ENCODE measurements at places on chromosomes 6 and 20.

GRCh38 chr6:166464068-166465002 lies 81.6 kb upstream of the MPC1 start:
- DNase-seq, result no peak

GRCh38 chr6:123168892-123169773 lies 173.1 kb downstream of the CLVS2 start:
- DNase-seq, result no peak

- no peak for DNase-seq
Measured at GRCh38 chr6:34673064-34673463, 23.5 kb downstream of the ILRUN start.

GRCh38 chr20:13222319-13222716 lies 1.2 kb downstream of the ISM1 start:
- no peak for DNase-seq

GRCh38 chr6:98995116-98995515 lies 47.4 kb upstream of the FBXL4 start:
- no peak for DNase-seq

DNA sequence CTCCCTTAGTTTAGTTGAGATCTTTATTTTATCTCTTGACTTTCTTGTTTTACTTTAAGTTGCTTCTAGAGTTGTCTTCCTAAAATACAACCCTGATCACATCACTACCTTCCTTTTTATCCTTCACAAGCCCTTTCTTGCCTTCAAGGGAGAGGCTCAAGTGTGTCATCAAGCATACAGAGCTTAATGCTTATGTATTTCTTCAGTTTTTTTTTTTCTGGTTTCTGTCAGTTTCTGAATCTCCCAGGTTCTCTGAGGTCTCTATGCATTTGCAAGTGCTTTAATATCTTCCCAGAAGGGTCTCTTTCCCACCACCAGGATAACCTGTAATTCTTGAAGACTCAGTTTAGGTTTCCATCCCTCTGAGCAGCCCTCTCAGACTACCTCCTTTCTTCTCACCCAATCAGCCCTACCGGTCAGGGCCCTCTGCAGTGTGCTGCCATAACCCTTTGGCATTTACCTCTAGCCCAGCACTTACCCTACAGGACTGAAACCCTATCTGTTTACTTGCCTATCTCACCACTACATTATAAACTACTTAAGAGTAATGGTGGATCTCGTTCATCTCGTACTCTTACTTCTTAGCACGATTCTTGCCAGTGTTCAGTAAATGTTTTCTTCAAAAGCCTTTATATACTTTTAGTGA lies 36.9 kb downstream of the EYA4 start:
- no peak for DNase-seq

DNA sequence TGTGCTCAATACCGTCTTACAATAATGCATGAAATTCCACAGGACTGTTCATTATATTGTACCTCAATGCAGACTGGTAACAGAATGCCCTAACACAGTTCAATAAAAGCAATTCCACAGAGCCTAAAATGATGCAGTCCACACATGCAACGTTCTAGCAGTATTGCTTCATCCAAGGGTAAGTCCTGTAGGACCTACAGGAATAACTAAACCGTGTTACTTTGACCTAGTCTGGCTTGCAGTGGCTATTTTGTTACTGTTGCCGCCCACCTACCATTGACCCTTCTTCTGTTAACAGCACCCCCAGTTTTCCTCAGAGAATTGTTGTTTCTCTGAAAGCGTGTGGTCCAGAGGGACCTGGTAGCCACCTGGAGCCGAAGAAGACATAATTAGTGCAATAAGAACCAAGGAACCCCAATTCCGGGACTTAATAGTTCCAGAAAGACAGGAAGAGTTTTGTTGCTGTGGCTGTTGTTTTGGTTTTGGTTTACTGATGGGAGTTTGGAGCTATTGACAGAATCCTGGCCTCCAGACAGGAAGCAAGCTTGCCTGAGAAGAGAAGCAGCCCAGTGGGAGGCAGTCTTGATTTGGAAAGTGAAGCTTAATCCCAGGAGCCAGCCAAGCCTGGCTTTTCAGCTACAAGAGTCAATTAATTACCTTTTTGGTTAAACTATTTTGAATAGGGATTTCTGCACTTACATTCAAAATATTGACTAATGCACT lies 91.3 kb downstream of the FRK start:
- DNase-seq, result no peak

- DNase-seq, result no peak
Measured at GRCh38 chr6:166031275-166031674, 136.4 kb downstream of the TBXT start.

DNA sequence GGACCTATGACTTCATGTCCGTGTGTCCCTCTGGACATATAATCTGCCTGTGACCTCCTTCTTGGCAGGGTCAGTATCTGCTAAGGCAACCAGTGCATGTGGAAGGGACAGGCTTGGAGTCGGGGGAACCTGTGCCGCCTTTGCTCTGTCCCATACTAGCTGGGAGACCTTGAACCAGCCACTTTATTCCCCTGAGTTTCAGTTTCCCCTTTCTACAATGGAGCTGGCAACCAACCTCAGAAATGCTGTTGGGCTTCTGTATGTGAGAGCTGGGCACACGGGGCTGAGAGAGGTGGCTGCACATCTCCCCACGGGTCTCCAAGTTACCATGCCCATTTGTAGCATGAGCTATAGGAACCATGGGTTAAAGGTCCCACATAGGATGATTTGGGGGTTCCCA lies 53.8 kb downstream of the CD40 start:
- no peak for DNase-seq

- DNase-seq, result no peak
Measured at GRCh38 chr20:11193241-11193640, 519.4 kb upstream of the JAG1 start.

DNA sequence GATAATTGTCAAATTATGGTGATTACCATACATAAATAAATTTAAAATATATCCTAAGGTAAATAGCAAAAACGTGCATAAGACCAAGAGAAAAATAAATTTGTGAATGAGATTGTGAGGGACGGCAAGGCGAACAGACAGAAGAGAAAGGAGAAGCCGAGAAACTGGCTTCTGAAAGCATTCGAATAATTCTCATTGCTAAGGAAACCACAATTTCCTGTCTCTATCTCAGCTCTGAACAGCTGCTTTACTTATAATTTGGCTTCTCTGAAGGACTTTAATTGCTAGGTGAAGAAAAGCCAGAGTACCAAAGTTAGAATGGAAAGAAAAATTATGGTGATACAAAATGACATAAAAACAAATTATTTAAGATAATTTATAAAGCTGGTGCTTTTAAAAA lies 79.0 kb upstream of the RGS17 start:
- DNase-seq, result no peak

Data from D721Med (cell line).